ENCODE measurements at places on chromosomes 2 and 18. TPM values are rescaled to one million over a fixed set of nuclear protein-coding genes. Genes with fewer than 3 reads are reported as not detected.

DNA sequence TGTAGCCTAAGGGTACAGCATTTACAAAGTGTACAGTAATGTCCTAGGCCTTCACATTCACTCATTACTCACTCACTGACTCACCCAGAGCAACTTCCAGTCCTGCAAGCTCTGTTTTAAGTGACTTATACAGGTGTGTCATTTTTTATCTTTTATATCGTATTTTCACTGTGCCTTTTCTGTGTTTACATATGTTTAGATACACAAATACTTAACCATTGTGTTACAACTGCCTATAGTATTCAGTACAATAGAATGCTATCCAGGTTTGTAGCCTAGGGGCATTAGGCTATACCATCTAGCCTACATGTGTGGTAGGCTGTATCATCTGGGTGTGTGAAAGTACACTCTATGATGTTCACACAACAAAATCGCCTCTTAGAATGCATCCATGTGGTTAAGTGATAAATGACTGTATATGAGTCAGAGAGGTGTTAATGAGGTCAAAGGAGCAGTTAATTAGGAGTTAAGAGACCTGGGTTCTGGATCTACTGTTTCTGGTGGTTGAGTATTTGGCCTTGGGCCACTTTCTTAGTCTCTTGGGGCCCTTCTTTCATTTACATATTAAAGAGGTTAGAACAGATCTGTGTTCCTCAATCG, 149.1 kb downstream of the GREB1L start:
- H3K4me3 ChIP-seq: no peak overlapping the region
- no peaks in the 10 kb centered on the region for H3K36me3 ChIP-seq
- no peaks in the 10 kb centered on the region for H3K4me1 ChIP-seq
- H3K27me3 ChIP-seq: peaks cover 6% of the 10 kb centered on the region

The SMYD1 gene
- not detected for total RNA-seq

DNA sequence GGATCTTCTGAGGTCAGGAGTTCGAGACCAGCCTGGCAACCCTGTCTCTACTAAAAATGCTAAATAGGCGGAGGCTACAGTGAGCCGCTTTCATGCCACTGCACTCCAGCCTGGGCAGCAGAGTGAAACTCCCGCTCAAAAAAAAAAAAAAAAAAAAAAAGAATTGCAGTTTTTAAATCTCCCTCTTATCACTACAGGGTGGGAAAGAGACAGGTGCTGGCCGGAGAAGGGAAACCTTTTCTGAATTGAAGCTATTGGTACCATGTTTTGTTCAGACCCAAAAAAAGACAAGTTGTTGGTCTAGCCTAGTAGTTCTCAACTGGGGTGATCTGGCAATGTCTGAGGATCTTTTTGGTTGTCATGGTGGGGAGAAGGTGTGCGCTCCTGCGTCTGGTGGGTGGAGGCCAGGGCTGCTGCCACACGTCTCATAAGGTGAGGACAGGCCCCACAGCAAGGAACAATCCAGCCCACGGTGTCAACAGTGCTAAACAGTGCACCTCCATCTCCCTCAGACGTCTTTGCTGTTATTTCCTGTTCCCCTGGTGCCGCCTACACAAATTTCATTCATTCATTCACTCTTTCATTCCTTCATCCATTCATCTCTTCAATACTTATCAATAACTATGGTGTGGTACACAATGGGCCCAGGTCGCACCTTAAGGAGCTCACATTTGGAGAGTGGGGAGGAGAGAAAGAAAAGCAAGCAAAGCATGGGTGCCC, 28.8 kb upstream of the ODC1 start:
- H3K27me3 ChIP-seq: peaks cover 14% of the 10 kb centered on the region
- H3K27ac ChIP-seq: no peak overlapping the region
- no peak for DNase-seq
- no peak overlapping the region for H3K4me3 ChIP-seq
- H3K4me1 ChIP-seq: peaks cover 8% of the 10 kb centered on the region
- H3K36me3 ChIP-seq: no peaks in the 10 kb centered on the region

GRCh38 chr2:67158718-67159117, 238.4 kb upstream of the ETAA1 start:
- no peak for DNase-seq
- no peaks in the 10 kb centered on the region for H3K36me3 ChIP-seq
- no peaks in the 10 kb centered on the region for H3K4me1 ChIP-seq

The TEX44 gene
- total RNA-seq: not detected

DNA sequence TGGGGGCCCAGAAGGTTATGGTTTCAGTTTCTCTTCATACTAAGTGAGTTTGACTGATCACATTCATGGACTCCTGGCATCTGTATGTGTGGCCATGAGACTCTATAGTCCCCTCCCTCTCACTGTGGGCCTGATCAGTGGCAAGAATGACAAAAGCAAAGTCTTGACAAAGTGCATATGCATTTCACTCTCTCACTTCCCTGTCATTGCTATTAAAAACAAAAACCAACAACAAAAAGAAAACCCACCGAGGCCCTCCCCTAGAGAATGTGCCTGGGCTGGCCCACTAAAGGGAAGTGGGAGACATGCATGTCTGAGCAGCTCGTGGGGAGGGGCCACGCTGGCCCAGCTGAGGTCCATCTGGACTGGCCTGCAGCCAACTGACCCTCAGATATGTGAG, 600.1 kb upstream of the RAB6C start:
- H3K36me3 ChIP-seq: no peaks in the 10 kb centered on the region
- H3K27me3 ChIP-seq: no peaks in the 10 kb centered on the region
- H3K27ac ChIP-seq: no peak overlapping the region
- DNase-seq: no peak
- H3K4me3 ChIP-seq: no peak overlapping the region

GRCh38 chr2:63059793-63060471, 9.3 kb downstream of the OTX1 start:
- H3K27ac ChIP-seq: peak overlapping the region; percentile 40
- H3K27me3 ChIP-seq: peaks cover 83% of the 10 kb centered on the region
- peak overlapping the region; percentile 41 for H3K4me3 ChIP-seq
- H3K36me3 ChIP-seq: peaks cover 3% of the 10 kb centered on the region
- H3K4me1 ChIP-seq: peaks cover 39% of the 10 kb centered on the region

- H3K27ac ChIP-seq: no peak overlapping the region
- DNase-seq: no peak
- H3K4me1 ChIP-seq: no peaks in the 10 kb centered on the region
- H3K36me3 ChIP-seq: no peaks in the 10 kb centered on the region
Observed at GRCh38 chr2:41854227-41854626, 193.6 kb upstream of the PKDCC start.
